GF-D8 (cell line): ENCODE measurements at places on chromosomes 13 and 19.
A peak's percentile ranks its signal among the peaks of the same experiment; 100 is the strongest.

- peak; percentile 35 for DNase-seq
Measured at GRCh38 chr13:48412881-48413351, at the start of gene LPAR6. LPAR6 (minus strand) TSS chr13:48413113; CDS start chr13:48412423, 690 bp downstream.

DNA sequence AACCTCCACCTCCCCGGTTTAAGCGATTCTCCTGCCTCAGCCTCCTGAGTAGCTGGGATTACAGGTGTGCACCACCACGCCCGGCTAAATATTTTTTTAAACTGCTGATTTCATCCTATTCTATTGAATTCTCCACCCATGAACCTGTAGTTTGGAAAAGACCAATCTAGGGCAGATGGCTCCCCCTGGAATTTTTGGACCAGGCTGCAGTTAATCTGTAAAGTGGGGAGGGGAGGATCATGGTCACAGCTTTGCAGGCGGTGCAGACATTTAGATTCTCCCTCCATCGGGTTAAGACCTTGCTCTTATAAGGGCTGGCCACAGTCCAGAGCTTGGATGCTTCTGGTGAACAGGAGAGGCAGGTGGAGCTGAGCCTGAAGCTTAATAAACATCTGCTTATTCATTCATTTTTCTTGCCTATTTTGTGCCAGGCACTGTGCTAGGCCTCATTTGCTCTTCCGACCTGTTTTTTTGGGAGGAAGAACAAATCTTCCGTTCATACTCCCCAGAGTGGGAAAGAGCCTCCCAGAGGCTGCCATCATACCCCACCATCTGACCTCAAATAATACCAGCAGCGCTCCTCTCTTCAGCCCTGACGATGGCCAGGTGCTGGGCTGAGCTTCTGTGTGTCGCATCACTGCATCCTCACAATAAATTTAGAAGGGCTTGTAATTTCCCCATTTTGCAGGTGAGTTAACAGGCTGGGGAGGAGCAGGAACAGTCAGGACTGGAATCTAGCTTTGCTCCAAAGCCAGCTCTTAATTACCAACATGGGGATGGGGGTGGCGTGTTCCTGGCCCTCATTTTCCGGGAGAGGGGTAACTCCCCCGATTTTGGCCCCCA lies 902 bp upstream of the CCDC106 start:
- DNase-seq = no peak

DNA sequence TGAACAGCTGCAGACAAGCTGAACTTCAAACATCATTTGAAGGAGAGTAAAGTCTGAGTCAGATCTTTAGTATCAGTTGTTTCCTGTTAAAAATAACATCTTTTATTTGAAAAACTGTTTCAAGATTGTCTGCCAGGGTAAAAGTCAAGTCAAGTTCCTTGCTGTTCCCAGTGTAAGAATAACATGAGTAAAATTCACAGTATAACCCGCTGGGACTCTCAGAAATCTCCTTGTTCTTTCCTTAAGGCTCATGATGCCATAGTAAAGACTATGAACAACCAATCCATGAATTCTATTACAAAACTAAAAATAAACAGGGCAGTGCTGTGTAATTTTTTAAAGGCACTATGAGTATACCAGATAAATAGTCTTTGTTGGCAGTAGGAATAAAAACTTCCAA lies 112.9 kb downstream of the IRS2 start:
- no peak for DNase-seq

DNA sequence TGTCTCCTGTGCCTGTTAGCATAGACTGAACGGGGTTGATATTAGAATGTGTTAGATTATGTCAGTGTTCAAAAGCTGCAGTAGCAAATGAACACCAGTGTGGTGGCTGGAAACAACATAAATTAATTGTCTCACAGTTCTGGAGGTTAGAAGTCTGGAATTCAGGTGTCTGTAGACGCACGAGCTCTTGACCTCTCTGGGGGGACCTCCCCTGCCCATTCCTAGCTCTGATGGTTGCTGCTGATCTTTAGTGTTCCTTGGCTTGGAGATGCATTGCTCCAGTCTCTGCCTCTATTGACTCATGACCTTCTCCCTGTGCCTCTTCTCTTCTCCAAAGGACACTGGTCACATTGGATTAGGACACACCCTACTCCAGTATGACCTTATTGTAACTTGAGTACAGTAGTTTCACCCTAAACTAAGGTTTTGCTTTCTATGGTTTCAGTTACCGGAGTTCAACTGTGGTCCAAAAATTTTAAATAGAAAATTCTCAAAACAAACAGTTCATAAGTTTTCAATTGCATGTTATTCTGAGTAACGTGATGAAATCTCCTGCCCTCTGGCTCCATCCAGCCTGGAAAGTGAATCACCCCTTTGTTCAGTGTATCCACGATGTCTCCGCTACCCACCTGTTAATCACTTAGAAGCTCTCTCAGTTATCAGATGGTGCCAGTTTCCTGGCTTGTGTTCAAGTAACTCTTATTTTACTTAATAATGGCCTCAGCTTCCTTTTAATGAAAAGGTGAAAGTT lies 273.2 kb downstream of the MYO16 start:
- DNase-seq = no peak

- DNase-seq = no peak
Measured at GRCh38 chr19:50843205-50843604, 9.8 kb upstream of the KLK15 start.

- no peak for DNase-seq
Measured at GRCh38 chr13:113942591-113943103, 31.2 kb downstream of the C13orf46 start.

DNA sequence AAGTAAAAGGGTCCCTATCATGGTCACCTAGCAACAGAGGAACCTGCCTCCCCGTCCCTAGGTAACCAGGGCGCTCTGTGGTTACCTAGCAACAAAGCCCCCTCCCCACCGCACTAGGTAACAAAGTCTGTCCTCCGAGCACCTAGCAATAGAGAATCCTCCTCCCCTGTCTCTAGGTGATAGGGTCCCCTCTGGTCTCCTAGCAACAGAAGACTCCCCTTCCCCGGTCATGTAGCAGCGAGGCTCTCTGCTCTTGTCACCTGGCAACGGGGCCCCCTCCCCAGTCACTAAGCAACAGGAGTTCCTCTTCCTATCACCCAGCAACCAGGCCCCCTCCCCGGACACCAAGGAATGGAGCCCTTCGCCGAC lies 307 bp downstream of the JOSD2 start:
- DNase-seq = no peak

DNA sequence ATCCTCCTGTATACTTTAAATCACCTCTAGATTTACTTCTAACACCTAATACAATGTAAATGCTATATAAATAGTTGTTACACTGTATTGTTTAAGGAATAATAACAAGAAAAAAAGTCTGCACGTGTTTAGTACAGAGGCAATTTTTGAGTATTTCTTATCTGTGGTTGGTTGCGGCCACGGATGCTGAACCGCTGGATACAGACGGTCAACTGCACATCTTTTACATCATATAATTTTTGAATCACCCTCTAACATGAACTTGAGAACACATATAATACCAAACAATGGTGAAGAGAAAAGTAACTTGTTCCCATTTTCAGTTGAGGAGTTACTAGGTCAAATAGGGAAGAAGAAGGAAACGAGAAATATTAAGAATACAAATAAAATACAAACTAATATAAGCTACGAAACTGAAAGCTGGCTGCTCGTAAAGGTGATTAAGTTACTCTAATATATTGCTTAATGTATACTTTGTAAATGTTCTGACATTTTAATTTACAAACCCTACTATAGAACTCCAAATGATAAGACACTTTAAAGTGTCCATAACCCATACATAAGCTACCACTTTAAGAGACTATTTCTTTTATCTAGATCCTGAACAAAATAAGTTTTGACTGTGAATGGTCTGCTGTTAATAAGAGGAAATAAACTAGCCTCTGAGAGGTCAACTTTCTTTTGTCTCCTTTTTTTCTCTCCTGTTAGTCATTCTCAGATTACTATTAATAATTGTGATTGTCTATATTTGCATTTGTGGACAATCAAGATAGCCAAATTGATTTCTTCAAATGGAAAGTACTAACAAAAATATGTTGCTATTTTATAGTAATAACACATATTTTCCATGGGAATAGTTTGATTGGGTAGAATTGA lies 457.4 kb downstream of the DIAPH3 start:
- no peak for DNase-seq

DNA sequence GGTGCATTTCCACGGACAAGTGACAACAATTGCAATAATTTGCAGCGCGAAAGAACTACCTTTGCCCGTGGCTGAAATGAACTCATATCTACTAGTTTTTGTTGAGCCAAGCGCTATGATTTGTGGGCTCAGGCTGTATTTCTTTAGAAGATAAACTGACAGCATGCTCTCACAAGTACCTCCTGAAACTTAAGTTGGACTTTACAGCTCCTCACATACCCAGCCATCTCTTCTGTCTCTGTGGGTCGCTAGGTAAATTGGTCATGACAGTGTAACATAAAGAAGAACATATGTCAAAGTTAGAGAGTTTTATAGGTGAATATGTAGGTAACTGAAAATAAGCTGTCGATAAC lies 839 bp downstream of the COG6 start:
- DNase-seq = no peak

- DNase-seq = no peak
Measured at GRCh38 chr13:40508127-40508526, 158.3 kb downstream of the FOXO1 start.

- no peak for DNase-seq
Measured at GRCh38 chr13:95880331-95880730, 172.9 kb downstream of the UGGT2 start.

DNA sequence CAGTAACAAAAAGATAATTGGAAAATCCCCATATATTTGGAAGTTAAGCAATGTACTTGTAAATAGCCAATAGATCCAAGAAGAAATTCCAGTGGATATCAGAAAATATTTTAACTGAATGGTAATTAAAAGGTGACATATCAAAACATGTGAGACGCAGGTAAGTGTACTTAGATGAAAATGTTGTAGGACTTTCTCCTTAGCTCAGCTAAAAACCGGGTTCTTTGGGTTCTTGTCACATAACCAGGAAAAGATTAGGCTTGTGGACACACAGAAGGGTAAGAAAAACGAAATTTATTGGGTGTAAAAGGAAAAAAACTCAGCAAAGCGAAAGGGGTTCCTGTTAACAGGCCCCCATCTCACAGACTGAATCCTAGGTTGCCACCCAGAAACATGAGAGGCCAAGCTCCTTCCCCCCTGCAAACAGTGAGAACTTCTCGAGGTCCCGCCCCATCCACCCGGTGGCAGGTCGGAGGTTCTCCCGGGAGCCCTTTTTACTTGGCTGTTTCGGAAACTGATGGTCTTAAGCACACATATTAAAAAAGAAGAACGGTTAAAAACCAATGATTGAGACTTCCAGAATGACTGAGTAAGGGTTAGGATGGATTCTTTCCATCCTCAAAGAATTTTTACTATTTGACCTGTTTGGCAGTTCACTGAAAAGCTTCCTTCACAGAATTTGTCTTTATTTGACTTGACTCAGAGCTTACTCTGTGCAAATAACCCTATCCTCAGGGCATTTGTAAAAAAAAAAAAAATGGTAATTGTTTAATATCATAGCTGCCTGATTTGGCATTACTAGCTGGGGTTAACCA lies 3.1 kb upstream of the CCDC70 start:
- DNase-seq = no peak
